Activated CD4-positive, CD25-positive, alpha-beta regulatory T cell treated with anti-CD3 and anti-CD28 coated beads, Interleukin-2, amount 50 U/mL, for 16 hours (primary cell): ENCODE measurements at places on chromosomes 5 and 9.

- no peak for DNase-seq
Measured at GRCh38 chr5:127887282-127887681, 184.1 kb downstream of the CCDC192 start.

- no peak for DNase-seq
Measured at GRCh38 chr9:120855827-120856670, 13.3 kb upstream of the PSMD5 start.

DNA sequence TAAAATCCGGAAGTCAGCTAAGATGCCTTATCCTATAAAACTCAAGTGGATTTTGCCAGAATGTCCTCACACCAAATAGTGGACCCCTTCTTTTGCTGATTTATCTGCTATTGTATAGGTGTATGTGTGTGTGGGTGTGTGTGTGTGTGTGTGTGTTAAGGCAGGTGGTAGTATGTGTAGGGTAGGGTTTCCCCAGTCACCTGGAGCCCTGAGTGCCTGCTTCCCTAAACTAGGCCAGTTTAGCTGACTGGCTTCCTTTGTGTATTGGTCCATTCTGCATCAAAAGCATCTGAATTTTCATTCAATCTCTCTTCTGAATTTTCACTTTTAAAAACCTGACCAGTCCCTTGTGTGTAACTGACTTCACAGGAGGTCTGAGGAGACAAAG is 42.2 kb upstream of the LCP2 start:
- no peak for DNase-seq

- DNase-seq: no peak
Measured at GRCh38 chr5:80782626-80783025, 127.8 kb upstream of the DHFR start.

GRCh38 chr9:77763566-77763965 is 115.4 kb upstream of the GNA14 start:
- no peak for DNase-seq
